Renal cortex interstitium (tissue), 15 donors: ENCODE measurements at places on chromosomes 11 and 22.

- DNase-seq, result no peak
Observed at GRCh38 chr22:47474895-47475294, 712.4 kb downstream of the TBC1D22A start.

- no peak for DNase-seq
Observed at GRCh38 chr11:60699284-60699691, at the start of gene MS4A8. TSS of gene MS4A8 (plus strand) at chr11:60699612. CDS start at chr11:60700861, 1,249 bp downstream.

- DNase-seq, result no peak
Observed at GRCh38 chr22:28892175-28892731, 8.9 kb downstream of the ZNRF3 start.

DNA sequence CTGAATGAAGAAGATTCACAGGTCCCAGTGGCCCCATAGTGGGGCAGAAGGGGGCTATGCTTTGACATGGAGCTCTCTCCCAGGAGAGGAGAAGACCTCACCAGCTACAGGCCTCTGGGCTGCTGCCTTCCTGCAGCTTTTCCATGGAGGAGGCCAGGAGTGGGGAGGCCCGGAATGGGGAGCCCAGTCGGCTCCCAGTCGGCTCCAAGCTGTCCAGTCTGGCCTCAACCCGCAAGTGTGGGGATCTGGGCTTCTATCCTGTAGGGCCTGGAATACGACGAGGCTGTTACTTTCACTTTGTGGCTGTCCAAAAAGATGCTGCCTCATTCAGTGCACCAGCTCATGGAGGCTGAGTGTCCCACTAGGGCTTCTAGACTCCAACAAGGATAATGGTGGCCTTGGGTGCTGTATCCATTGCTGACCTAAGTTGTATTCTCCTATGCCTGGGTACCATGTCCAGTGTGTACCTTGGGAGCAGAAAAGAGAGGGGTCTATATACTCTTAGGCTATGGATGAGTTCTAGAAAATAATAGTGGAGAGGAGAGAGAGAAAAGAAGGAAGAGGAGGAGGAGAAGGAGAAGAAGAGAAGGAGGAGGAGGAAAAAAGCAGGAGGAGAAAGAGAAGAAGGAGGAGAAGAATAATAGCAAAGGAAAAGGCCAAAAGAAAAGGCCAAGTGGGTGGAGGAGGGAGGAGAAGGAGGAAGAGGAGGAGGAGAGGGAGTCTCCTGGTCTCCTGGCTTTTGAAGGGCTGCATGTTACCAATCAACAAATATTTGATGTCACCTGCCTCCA lies 1.1 kb downstream of the MYO18B start:
- DNase-seq, result no peak

- DNase-seq, result no peak
Observed at GRCh38 chr11:96021901-96022650, 98.2 kb upstream of the MTMR2 start.

DNA sequence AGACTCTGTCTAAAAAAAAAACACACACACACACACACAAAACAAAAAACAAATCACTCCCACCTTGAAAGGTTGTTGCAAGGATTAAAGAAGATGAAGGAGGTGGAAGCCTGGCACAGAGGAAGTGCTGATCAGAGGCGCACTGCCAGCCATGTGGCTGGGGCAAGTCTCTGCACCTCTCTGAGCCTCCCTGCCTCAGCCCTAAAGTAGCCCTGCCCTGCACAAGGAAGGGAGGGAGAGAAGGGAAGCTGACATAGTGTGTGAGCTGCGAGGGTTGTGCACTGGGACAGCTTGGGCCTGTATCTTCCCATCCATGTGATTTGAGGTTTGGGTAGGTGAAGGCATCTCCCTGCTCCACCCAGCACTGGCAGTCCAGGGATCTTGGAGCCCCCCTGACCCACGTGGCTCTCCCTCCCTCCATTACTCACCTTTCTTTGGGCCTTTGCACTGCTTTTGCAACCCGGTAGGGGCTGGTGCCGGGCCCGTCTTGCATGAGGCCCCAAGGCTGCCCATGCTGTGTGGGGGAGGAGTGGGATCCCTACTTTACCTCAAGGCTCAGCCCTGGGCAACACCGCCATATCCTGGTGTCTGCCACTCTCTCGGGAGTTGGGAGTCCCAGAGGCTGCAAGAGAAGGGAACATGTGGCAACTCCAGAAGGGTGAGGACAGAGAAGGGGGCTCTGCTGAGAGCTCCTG lies 30.5 kb downstream of the IFT27 start:
- DNase-seq, result no peak

GRCh38 chr22:27065279-27065678 lies 407.9 kb downstream of the MIAT start:
- DNase-seq, result no peak

- no peak for DNase-seq
Observed at GRCh38 chr11:46948378-46949131, 12.0 kb downstream of the CSTPP1 start.

DNA sequence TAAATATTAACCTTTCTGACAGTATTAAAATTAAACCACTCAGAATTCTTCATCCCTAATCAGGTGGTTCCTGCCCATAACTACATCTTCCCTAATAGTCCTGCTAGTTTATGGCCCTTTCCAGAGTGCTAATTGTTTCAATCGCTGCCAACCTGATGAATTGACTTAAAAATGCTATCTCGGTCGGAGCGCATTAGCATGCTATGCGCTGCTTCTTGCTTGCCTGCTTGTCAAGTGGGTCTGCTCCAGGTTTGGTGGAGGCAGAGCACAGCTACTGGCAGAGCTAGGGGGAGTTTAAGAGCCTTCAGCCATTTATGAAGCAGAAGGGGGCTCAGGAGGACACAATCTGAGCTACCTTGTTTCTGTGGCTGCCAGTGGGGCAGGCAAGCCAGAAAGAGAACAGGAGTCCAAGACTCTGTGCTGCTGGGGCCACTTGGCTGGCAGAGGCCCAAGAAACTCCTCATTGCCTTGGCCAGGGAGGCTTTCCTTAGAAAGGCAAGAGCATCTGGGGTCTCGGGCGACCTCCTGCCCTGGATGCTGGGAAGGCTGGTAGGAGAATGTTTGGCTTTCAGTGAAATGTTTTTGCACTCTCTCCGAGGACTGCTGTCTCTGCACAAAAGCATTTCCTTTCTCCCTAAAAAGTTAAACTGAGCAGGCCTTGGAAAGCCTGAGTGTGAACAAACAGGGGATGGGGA lies 62.1 kb upstream of the PHOX2A start:
- no peak for DNase-seq

DNA sequence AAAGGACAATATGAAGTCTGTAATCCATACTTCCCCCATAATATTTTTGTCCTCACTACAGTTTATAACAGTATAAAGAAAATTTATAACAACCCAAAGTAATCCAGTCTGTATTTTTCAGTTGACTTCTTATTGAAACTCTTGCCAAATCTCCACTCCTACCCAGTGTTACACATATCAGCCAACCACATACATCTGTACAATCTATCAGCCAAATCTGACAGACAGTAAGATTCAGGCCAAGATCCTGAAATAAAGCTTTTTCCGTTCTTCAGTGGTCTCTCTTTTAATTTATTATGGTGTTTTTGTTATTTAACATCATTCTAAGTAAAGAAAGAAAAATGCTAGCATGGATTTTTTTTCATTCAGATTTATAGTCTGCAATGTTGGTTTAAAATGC lies 2370.9 kb upstream of the RAG2 start:
- DNase-seq, result peak; percentile 3

DNA sequence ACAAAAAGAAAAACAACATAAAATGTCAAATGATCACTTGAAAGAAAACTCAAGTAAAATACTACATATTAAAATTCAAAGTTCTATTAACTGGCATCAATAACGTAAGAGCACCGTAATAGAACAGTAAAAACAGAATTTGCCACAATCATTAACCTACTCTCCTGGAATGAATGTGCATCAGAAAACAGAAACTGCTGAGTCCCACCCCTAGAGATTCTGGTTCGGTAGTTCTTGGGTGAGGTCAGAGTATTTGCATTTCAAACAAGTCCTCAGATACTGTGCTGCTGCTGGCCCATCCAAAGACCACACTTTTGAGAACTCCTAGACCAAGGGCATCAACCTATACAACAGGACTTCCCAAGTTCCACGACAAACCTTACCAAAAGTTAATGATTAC lies 23.5 kb downstream of the PITPNB start:
- no peak for DNase-seq

GRCh38 chr22:26573026-26573662 lies 16.8 kb downstream of the TPST2 start:
- DNase-seq, result peak; percentile 81

GRCh38 chr11:32039149-32039548 lies 51.7 kb upstream of the RCN1 start:
- no peak for DNase-seq

DNA sequence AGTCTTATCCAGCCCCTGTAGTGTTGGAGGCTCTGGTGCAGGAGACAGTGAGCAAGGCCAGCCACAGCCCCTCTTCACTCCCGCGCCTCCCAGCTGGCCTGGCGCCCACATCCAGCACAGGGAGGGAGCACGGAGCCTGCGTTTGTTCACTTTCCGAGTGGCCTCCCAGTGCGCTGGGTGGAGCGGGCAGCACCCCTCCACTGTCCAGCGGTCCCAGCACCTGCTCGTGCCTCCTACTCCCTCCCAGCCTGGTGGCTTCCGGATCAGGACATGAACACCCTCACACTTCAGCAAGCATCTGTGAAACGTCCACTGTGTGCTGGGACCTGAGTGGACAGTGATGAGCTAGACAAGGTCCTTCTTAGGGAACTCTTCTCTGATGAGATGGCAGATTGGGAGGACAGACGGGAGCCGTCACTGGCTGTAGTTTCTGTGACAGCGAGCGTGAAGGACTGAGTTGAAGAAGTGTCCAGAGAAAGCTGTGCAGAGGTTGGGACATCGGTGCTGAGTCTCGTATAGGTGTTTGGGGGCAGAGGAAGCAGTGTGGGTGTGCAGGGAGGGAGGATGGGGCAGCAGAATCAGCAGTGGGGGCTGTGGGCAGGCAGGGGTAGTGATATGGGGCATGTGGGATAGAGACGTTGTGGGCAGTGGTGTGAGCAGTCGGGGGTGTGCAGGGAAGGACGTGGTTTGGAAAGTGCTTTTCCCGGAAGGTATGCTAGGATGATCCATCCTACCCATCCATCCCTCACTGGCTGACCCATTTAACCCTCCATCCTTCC lies 256.8 kb downstream of the TBC1D22A start:
- no peak for DNase-seq

DNA sequence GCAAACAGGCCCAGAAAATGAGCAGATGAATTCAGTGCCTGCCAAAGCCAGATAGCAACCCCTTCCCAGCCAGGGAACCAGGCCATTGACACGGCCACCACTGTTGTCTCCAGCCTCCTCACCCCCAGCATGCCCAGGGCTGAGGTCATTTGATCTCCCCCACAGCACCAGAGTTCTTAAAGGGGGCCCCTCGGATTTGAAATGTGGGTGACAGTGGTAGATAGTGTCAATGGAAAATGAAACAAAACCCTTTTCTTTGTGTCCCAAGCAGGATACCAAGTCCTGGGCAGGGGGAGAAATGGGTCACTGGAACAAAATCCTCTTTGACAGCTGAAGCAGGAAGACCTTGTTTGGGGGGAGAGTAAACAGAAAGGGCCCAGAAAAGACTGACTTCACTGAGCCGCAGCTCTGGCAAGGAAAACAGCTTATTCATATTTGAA lies 14.3 kb upstream of the ACCSL start:
- no peak for DNase-seq

- DNase-seq, result no peak
Observed at GRCh38 chr11:709109-709997, 3.3 kb downstream of the EPS8L2 start.

- no peak for DNase-seq
Observed at GRCh38 chr22:30036656-30037055, 43.6 kb upstream of the HORMAD2 start.

DNA sequence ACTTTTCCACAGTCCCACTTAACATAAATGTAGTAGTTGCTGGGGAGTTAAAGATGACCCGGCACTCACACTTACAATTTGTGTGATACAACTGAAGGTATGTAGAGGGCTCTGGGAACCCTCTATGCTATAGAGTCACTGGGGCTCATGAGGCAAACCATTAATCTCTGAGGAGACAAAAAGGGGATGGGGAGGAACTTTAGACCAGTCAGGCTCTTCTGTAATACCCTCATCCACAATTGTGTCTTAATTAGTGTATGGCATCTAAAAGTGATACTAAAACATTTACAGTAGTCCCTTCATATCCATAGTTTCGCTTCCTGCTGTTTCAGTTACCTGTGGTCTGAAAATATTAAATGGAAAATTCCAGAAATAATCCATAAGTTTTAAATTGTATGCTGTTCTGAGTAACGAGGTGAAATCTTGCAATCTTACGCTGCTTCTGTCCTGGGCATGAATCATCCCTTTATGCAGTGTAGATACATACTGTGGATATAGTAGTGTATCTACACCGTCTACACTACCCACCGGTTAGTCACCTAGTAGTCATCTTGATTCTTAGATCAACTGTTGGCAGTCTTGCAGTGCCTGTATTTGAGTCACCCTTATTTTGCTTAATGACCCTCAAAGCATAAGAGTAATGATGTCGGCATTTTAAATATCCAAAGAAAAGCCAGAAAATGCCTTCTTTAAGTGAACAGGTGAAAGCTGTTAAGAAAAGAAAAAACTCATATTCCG lies 12.2 kb downstream of the CBL start:
- no peak for DNase-seq

GRCh38 chr11:6834021-6834420 lies 11.5 kb upstream of the OR10A5 start:
- no peak for DNase-seq

DNA sequence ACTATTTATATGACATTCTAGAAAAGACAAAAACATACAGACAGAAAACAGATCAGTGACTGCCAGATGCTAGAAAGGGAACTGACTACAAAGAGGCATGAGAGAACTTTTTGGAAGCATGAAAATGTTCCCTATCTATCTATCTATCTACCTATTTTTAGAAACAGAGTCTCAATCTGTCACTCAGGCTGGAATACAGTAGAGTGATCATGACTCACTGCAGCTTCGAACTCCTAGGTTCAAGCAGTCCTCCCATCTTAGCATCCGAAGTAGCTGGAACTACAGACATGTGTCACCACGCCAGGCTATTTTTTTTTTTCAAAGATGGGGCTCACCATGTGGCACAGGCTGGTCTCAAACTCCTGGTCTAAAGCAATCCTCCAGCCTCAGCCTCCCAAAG lies 6.9 kb downstream of the SBF2 start:
- DNase-seq, result no peak

- peak; percentile 37 for DNase-seq
Observed at GRCh38 chr11:101915791-101916291, 481 bp downstream of the ANGPTL5 start.

- no peak for DNase-seq
Observed at GRCh38 chr22:39955675-39956074, 4.5 kb upstream of the TMA7B start.

- DNase-seq, result no peak
Observed at GRCh38 chr11:29452146-29452545, 564.7 kb downstream of the KCNA4 start.

DNA sequence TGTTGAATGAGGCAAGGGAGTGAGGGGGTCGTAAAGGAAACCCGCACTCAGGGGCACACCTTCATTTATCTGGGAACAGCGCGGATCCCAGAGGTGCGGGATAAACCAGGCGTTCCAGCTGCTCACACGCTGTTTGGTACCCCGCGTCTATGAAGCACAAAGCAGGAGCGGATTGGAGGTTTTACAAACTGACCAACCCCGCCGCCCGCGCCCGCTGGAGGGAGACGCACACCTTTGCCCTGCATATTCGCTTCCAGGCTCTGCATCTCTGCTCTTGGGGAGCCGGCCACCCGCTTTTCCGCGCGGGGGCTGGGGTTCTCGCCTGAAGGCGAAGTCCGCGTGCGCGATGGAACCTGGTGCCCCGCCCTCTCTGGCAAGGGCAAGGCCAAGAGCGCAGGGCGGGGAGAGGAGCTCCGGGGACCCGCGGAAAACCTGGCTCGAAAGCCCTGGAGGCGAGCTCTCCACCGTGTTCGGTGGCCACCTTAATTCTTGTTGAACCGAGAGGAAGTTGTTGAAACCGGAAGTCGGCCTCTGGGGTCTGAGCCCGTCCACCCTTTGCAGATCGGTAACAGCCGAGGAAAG lies 6.8 kb upstream of the ALX4 start:
- no peak for DNase-seq
